ENCODE measurements at places on chromosomes 3 and 15.

GRCh38 chr3:153404157-153404556, 242.1 kb downstream of the RAP2B start:
- no peak for DNase-seq

GRCh38 chr15:38128921-38129320, 123.7 kb upstream of the SPRED1 start:
- no peak for DNase-seq

DNA sequence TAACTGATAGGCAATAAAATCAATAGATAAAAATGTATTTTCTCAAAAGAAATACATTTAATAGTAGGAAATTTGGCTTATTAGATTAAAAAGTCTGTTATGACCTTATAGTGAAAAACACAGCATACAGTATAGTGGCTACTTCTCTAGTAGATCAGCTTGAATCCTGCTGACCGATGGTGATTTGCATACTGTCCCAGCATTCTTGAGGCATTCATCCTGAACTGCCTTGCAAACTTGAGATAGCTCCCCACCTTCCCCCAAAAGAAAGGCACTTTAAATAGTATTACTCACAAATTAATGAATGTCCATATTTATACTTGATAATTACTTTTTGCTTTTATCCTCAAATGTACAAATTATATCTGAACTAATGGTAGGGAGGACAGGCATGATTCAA, 6.7 kb downstream of the CHMP2B start:
- no peak for DNase-seq

DNA sequence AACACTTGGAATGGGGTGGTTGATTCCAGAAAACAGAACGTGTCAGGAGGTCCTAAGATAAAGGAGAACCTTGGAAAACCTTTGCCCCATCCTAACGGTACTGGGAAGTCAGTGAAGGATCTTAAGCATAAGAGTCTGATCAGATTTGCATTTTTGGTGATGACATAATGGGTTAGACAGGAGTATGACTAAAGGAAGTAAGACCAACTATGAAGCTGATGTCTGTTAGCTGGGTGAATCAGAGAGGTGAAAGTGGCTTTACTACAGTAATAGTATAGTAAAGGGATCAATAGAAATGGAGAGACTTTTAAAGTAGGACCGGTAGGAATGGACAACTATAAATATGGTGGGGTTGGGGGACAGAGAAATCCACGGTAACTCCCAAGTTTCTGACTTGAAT, 12.6 kb downstream of the GTF2A2 start:
- no peak for DNase-seq

- DNase-seq, result no peak
These were observed 125.8 kb downstream of the PTPRG start for GRCh38 chr3:61687206-61687605.

GRCh38 chr3:110262896-110263295, 808.7 kb upstream of the NECTIN3 start:
- DNase-seq, result no peak

- DNase-seq, result no peak
These were observed 48.1 kb downstream of the PTPN9 start for GRCh38 chr15:75531041-75531450.

GRCh38 chr3:185504636-185505035, 5.8 kb upstream of the TMEM41A start:
- DNase-seq, result no peak

DNA sequence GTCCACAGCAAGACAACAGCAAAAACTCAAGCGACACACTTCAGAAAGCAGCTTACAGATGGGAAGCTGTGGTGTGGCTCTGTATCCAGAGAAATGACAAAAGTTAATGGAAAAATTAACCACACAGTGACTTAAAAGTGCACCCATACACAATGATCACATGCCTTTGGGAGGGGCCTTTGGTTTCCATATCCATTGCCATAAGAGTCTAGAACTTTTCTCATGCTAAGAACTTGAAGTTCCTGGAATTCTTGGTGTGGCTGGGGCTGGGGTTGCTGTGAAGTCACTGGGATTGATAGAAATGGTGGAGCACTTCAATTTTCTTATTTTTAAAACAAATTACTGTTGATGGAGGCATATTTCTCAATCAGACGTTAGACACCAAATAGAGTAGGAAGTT, 108.6 kb upstream of the FEZF2 start:
- no peak for DNase-seq

- no peak for DNase-seq
These were observed 1.1 kb upstream of the CD200R1 start for GRCh38 chr3:112976001-112976400.

DNA sequence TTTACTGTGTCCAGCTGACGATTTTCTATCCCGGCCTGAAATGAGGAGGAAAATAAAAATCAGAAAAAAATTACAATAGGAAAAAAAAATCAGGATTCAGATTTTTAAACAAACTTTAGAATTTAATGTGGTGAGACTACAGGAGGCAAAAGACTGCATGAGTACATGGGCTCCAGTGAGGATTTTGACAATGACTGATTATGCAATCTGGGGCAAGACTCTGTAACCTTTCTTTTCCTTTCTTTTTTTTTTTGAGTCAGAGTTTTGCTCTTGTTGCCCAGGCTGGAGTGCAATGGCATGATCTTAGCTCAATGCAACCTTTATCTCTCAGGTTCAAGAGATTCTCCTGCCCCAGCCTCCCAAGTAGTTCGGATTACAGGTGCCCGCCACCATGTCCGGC, 29.9 kb downstream of the SPG11 start:
- DNase-seq, result no peak

GRCh38 chr15:45179221-45179985, 8.4 kb downstream of the SHF start:
- DNase-seq, result peak; percentile 72

GRCh38 chr3:31709005-31709404, 176.3 kb downstream of the STT3B start:
- DNase-seq, result no peak

GRCh38 chr15:50123861-50124557, 5.0 kb upstream of the ATP8B4 start:
- no peak for DNase-seq

- DNase-seq, result no peak
These were observed 5.5 kb downstream of the MEF2A start for GRCh38 chr15:99571299-99571698.

GRCh38 chr15:89378296-89379151, 43.9 kb upstream of the POLG start:
- no peak for DNase-seq

DNA sequence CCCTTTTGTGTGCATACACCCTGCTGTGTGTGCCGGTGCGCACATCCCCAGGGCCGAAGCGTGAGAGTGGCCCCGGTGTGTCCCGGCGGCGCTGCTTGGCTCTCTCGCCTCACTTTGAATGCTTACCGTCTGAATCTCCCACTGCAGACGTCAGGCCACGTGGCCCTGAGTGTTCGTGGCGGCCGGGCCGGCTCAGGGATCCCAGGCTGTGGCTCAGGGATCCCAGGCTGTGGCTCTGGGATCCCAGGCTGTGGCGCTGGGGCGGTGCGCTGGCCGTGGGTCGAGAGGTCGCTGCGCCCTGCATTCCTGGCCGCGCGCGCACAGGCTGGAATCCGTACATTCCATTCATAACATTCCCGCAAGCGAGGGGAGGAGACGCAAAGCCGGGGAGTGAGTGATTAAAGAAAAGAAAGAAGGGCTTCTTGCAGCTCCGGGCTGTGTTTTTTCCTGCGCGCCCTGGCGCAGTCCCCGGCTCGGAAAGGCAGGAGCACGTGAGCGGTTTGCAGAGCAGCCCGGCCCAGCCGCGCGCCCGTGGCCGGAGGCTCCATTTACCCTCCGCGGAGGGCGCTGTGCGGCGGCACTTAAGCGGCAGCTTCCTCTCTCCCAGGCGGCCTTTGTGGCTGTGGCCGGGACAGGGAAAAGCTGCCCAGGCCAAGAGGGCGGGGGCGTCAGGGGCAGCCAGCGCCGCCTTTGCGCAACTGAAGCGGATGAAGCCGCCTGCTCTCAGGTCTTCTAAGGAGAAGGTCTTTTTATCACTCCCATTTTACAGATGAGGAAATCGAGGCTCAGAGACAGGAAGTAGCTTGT, 87.0 kb upstream of the ALDH1L1 start:
- peak; percentile 85 for DNase-seq

DNA sequence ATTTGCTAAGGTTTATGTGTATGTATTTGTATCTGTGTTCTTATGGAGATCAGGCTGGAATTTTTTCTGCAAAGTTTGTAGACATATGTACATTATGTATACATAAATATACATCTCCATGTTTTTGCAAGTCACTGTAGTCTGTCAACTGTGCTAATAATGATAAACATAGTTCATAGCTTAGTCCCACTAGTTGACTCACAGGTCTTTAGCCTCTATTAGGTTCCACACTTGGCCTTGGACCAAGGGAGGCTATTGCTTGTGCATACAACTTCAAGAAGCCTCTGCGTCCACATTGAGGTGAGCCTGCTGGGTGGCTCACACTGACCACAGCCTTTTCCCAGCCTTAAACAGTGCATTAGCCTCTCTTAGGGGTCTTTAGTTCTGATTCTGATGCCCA, 243.8 kb upstream of the PEX5L start:
- no peak for DNase-seq

- DNase-seq, result no peak
These were observed 103.9 kb downstream of the SUCLG2 start for GRCh38 chr3:67550541-67550940.

- DNase-seq, result no peak
These were observed 474.7 kb downstream of the IL5RA start for GRCh38 chr3:2635511-2635910.

GRCh38 chr15:98610991-98611390, 37.3 kb upstream of the IGF1R start:
- no peak for DNase-seq

DNA sequence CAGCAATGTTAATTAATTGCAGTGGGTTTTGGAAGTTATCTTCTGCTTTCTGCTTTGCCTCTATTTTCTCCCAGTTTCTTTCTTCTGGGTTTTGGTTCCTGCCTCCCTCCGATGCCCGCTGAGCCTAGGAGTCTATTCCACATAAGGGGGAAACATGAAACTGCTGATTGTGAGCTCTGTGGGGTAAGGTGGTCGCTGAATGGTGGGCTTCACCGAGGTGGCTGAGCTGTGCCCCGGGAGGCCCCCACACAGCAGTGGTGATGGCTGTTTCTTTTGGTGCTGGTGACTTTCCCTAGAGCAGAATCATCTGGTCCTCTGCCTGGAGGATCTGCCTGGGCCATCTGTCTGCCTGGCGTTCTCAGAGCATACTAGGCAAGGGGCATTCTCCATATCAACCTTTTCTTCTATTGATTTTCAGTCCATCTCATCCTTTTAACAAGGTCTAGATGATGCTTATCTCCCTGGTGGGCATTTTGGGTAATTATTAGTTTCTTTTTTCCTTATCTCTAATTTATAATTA, 68.8 kb upstream of the ATP2B2 start:
- DNase-seq, result no peak

- no peak for DNase-seq
These were observed 123.6 kb upstream of the BHLHE40 start for GRCh38 chr3:4855676-4856075.

DNA sequence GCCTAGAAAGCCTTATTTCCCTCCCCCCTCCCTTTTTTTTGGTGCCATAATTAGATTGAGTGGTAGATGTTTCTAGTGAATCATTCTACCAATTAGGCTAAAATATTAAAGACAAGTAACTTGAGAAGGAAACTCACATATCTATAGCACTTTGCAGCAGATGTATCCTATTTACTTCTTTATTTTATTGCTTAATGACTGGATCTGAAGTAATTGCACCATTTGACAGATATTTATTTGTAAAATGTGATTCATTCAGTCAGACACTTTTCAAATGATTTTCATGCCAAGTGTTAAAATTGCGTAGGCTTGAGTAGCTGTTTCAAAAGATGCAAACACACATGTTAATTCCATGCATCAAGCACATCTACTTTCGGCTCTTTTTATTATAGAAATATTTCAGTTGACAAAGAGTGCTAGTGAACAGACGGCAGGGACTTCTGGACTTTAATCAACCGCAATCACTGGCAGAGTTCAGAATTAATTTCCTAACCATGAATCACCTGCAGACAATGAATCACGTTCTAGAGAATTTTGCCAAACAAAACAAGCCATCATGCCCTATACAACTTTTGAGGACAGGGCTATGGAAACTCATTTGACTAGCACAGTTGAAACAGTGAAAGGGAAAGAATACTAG, 636.8 kb downstream of the MECOM start:
- no peak for DNase-seq

DNA sequence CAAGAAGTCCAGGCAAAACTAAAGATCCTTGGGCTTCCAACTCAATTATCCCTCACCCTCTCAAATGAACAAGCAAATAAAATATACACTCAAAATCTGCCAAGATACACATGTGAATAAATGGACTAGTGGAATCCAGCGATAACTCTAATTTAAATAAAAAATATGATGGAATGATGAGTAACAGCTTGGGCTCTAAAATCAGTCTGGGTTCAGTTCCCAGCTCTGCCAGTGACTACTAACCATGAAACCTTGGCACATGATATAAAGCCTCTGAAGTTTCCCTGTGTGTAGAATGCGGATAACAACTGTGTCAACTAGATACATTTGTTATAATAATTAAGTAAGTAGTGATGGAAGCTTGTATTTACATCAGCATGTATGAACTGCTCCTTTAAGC, 81.3 kb downstream of the CADPS start:
- DNase-seq, result no peak

- no peak for DNase-seq
These were observed 1.6 kb downstream of the KY start for GRCh38 chr3:134649106-134649705.

GRCh38 chr3:117045143-117045542, 335.6 kb downstream of the TUSC7 start:
- peak; percentile 67 for DNase-seq

DNA sequence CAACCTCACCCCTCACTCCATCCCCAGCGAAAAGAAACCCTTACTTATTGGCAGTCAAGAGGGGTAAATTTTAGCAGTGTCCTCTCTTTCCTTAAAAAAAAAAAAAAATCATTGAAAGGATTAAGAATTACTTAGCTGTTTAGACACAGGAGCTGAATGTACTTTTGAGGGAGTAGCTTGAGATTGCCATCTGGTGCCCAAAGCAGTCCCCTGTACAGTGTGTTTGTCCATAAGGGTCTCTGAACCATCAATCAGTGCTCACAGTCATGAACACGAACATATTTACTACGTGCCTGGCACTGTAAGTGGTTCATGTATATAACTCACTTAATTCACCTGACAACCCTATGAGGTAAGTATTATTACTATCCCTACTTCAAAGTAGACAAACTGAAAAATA, 463.5 kb downstream of the RAP2B start:
- no peak for DNase-seq

DNA sequence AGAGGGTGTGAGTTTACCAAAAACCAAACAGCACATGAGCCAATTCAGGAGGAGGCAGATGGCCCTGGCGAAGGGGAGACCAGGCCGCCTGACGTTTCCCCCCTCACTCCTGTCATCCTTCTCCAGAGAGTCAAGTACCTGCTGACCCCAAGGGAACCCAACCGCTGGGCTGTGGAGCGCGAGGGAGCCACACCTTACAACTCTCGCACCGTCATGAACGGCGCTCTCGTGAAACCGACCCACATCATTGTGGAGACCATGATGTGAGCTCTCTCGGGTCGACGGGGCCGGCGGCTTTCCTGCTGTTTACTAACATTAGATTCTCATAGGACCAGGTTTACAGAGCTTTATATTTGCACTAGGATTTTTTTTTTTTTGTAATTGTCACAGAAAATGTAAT, 55.4 kb downstream of the GRIP2 start:
- no peak for DNase-seq

GRCh38 chr15:64989416-64990167, at the start of gene SPG21:
Gene SPG21, minus strand, starts transcription at chr15:64989914. Its CDS starts 6,345 bp downstream, at chr15:64983569.
- DNase-seq, result peak; percentile 85

All from WTC11 (cell line).